NCI-H748 treated with DMSO at 0.1 percent for 48 hours (cell line): ENCODE measurements at places on chromosomes 1 and 21.

DNA sequence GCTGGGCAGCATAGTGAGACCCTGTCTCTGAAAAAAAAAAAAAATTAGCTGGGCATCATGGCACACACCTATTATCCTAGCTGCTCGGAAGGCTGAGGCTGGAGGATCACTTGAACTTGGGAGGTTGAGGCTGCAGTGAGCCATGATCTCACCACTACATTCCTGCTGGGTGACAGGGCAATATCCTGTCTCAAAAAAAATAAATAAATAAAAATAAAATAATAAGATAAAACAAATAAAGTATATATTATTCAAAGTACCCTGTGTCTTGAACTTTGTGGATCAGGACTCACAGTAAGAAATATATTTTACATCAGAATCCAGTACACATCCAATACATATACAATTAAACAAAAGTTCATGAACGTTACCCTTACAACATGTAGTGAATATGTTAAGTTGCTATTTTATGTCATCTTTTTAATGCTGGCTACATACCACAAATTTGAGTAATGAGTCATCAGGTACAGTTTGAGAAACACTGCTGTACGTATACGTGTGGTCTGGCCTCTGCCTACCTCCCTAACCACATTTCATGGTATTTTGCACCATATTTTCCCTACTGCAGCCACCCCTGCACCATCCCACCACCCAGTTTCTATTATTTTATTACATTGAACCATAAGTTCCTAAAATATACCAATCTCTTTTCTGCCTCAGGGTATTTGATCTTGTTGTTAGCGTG lies 4.4 kb downstream of the NME7 start:
- no peak for DNase-seq

DNA sequence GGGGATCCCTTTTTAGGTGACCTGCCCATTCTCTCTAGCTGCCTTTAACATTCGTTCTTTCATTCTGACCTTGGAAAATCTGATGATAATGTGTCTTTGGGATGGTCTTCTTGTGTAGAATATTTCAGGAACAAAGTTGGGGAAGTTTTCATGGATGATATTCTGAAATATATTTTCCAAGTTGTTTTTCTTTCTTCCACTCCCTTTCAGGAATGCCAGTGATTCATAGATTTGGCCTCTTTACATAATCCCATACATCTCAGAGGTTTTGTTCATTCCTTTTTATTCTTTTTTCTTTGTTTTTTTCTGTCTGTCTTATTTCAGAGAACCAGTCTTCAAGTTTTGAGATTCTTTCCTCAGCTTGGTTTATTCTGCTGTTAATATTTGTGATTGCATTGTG lies 13.9 kb upstream of the SCMH1 start:
- no peak for DNase-seq

GRCh38 chr1:8847990-8848389 lies 30.5 kb downstream of the ENO1 start:
- DNase-seq = no peak

- no peak for DNase-seq
Measured at GRCh38 chr1:39406533-39407450, 84.6 kb upstream of the BMP8A start.

- no peak for DNase-seq
Measured at GRCh38 chr1:212930986-212931678, 19.2 kb upstream of the VASH2 start.

- peak; percentile 56 for DNase-seq
Measured at GRCh38 chr21:42056468-42056867, 14.6 kb upstream of the UMODL1 start.

GRCh38 chr1:154288661-154289060 lies 16.2 kb downstream of the HAX1 start:
- DNase-seq = no peak

GRCh38 chr1:182189535-182190066 lies 128.1 kb upstream of the ZNF648 start:
- no peak for DNase-seq

DNA sequence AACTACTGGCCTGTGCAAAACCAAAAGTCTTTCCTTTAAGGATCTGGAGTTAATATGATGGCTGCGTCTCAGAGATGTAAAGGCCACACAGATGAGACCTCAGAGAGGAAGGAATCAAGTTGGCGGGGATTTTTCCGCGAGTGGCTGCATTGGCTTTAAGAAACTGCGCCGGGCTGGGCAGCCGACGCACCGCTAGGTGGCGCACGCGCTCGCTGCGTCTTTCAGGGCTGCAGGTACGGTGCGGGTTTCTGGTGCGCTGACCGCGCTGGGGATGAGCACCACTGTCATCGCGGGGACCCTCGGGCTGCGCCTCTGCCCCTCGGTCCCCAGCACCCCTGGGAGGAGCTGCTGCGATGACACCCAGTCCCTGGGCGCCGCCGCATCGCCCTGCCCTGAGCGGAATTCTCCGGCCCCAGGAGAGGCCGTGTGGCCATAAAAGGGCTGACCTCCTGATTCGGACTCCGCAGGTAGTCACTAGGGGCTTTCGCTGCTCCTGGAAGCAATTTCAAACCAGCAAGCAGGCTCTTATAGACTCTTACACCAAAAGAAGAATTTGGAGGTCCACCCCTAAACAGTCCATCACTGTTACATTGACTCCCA lies 241.0 kb downstream of the KCNJ6 start:
- DNase-seq = peak; percentile 19

- DNase-seq = no peak
Measured at GRCh38 chr1:88272216-88272615, 411.9 kb upstream of the PKN2 start.

GRCh38 chr1:6490181-6491080 lies 1.0 kb downstream of the PLEKHG5 start:
- no peak for DNase-seq

GRCh38 chr1:58905628-58906221 lies 121.9 kb upstream of the JUN start:
- no peak for DNase-seq

DNA sequence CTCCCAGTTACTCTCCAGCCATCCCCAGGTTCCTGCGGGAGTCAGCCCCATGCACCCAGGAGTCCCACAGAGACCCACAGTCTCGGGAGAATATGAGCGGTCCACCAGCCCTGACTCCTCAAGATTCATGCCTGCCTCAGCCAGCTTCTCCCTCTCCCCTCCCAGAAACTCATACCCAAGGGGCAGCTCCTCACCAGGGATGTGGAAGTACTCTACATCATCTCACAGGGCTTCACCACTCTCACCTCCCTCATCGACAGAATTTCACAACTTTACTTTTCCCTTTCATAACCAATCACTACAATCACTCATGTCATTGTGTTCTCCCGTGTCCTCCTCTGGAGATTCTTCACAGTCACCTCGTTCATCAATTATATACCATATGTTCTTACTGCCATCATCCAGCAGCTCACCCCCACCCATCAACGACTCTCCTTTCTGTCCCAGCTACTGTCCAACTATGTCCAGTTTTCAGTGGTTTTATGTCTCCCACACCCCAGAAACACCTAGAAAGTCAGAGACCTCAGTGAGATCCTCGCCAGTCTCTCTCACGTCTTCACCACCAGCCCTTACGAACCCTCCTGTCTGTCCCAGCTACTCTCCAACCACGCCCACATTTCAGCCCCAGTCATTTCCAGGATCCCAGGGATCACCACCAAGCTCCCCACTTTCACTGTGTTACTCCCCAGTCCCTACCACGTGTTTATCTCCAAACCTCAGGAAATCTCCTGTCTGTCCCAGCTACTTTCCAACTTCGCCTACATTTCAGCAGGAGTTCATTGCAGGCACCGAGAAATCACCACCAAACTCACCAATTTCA lies 1530.1 kb upstream of the TPTE start:
- DNase-seq = no peak

GRCh38 chr1:1430992-1431844 lies 4.3 kb upstream of the VWA1 start:
- DNase-seq = no peak

- DNase-seq = peak; percentile 1
Measured at GRCh38 chr21:34844924-34845238, 176.1 kb downstream of the CLIC6 start.

- no peak for DNase-seq
Measured at GRCh38 chr1:211182746-211183145, 48.8 kb upstream of the KCNH1 start.

GRCh38 chr1:54361342-54361741 lies 44.9 kb downstream of the SSBP3 start:
- no peak for DNase-seq

DNA sequence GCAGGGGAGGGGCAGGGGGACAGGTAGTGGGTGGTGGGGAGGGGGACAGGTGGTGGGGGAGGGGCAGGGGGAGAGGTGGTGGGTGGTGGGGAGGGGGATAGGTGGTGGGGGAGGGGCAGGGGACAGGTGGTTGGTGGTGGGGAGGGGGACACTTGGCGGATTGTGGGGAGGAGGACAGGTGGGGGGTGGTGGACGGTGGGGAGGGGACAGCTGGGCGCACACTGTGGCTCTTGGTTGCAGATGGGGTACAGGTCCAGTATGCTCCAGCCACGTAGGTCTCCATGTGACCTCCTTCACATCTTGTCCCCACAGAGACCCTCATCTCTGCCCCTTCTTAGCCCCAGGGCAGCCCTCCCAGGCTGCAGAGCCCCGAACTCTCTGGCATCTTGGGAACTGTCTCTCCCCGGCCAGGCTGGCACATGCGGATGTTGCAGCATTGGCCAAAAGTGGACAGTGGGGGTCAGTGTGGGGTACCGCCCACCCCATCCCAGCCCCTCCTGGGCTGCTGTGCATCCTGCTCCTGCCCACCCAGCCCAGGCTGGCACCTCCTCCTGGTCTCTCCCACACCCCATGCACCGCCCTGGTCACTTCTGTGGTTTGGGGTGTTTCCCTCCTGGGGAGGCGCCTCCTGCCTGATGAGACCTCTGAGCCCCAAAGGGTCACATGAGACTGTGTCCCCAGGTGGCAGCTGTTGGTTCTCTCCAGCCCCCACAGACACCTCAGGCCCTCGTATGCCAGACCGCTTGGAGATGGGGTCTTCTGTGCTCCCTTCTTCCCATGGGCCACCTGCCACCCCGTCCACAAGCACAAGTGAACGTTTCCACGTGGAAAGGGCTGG lies 7.6 kb upstream of the SLC19A1 start:
- DNase-seq = no peak

- DNase-seq = no peak
Measured at GRCh38 chr21:25107708-25108107, 499.6 kb downstream of the MRPL39 start.

- DNase-seq = peak; percentile 3
Measured at GRCh38 chr1:18820791-18821641, 38.4 kb downstream of the TAS1R2 start.

DNA sequence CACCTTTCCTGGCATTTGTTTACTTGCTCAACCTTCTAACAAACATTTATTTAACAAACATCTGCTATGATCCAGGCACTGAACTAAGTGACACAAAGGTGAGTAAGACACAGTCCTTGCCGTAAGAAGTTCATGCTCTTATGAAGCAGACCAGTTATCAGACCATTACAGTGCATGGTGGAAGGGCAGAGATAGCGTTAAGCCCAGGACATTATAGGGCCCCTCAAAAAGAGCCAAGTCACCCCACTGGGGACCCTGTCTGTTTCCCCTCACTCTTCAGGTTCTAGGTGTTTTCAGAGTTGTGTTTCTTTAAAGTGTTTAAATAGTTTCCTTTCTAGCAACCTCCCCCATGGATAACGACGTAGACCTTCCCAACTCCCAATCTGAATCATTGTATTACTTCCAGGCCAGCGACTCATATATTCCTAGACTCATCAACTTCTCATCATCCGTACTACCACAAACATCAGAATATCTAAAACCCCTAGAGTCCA lies 39.3 kb downstream of the TCP10L start:
- no peak for DNase-seq

DNA sequence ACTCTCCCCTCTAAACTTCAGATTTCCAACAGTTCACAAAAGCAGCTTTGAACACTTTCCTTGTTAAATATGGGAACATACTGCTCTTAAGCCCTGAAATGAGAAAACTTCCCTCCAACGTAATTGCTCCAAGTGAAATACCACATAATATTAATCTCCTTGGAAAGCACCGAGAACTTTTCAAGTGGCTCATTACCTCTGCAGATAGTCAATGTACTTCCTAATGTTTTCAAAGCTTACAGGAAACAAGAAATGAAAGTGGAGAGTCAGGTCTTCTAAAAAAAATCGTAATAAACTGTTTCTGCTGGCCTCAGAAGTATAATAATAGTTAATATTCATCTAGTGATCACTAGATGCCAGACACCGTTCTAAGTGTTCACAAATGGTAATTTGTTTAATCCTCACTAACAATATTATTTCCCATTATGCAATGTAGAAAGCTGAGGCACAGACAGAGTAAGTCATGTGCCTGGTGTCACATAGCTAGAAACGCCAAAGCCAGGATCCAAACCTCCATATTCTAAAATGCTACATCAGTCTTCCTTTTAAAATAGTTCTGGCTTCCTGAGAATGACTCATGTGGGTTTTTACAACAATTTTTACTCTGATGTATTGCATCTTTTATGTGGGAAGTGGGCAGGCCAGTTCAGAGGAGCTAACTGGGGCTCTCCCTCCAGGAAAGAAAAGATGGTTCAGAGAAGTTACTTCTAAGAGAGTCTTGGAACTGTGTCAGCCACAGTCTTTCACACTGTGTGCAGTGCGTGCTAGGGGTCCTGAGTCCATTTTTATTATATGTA lies 177.2 kb downstream of the PLPPR4 start:
- no peak for DNase-seq

- DNase-seq = no peak
Measured at GRCh38 chr1:20603504-20604464, 14.9 kb downstream of the CDA start.

- no peak for DNase-seq
Measured at GRCh38 chr1:155974208-155975115, 3.9 kb downstream of the ARHGEF2 start.

DNA sequence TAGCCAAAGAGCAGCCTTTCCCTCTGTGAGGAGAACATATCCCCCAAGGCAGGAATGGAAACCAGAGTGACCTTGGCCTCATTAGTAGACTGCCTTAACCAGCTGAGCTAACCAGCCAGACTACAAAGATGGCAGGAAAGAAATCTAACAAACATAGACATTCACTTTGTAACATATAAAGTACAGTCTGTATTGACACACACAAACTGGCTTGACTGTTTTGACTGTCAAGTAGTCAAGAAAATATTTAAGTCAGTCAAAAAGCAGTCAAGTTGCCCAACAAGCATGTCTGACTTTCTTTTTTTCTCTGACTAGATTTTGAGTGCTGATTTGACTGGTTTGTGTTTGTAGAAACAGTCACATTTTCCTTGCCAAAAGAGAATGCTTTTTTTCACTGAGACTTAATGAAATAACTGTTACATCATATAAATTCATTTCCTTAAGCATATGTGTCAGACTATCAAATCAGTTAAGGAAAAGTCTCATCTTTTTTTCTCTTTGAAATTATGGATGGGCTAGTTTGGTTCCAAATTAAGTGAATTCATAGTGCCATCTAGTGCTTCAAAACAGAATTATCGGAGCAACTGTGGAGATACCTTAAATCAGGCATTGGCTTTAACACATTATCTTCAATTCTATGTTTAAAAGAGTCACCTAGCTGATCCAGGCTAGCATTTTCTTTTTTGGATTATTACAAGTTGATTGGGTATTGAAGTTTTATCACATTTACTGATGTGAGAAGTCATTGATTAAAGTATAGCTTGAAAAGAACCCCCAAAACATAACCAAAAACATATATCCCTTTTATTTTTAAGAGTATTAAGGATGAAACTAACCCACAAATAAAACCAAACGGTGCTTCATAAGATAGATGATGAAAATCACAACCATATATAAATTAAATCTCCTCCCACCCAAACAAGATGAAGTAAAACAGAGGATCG lies 75.0 kb downstream of the ATP6V1G3 start:
- peak; percentile 28 for DNase-seq
